ENCODE measurements at places on chromosomes 7 and 10.

- DNase-seq: no peak
These were observed 291.3 kb downstream of the REEP3 start for GRCh38 chr10:63812501-63812900.

DNA sequence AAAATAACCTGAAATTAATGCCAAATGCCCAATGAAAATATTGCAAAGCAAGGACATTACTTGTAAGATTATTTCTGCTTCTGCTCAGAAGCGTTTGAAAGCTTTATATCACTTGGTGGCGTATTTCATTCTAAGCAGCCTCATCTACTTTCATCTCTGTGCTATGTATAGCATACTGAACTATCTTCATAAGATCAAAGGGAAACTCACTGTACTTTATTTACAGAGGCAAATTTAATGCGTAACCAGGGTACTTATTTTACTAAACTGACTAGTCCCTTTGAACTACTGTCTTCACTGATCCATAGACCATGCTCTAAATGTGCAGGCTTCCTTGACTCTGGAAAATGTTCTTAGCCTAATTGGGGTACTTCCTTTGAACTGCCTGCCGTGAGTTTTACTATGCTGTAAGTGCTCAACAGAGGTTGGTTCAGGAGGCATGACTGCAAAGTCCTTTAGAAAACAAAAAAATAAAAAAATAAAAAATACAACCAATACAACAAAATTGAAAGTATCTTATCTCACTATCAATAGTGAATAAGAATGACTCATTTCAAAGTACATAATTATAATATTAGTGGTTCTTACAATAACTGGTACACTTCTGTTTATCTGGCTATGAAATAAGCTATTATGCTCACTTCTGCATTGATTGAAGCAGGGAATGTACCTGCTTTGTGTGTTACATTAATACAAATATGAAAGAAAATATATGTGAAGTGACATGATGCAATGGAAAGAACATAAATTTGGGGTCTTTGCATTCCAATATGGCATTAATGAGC lies 41.0 kb upstream of the TSPAN12 start:
- DNase-seq: no peak

- DNase-seq: no peak
These were observed 1404.2 kb upstream of the CELF2 start for GRCh38 chr10:9613338-9614075.

- DNase-seq: no peak
These were observed 10.6 kb upstream of the TSPAN14 start for GRCh38 chr10:80443531-80443974.

- no peak for DNase-seq
These were observed 99.8 kb downstream of the TES start for GRCh38 chr7:116310141-116310540.

DNA sequence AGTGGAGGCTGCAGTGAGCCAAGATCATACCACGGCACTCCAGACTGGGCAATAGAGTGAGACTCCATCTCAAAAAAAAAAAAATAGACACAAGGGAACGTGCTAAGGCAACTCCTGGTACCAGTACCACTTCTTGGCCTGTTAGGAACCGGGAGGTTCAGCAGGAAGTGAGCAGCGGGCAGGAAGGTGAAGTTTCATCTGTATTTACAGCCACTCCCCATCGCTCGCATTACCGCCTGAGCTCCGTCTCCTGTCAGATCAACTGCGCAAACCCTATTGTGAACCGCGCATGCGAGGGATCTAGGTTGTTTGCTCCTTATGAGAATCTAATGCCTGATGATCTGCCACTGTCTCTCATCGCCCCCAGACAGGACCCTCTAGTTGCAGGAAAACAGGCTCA lies 69.9 kb upstream of the FOXK1 start:
- no peak for DNase-seq

GRCh38 chr10:6173203-6173602 lies 29.5 kb upstream of the PFKFB3 start:
- DNase-seq: peak; percentile 44

DNA sequence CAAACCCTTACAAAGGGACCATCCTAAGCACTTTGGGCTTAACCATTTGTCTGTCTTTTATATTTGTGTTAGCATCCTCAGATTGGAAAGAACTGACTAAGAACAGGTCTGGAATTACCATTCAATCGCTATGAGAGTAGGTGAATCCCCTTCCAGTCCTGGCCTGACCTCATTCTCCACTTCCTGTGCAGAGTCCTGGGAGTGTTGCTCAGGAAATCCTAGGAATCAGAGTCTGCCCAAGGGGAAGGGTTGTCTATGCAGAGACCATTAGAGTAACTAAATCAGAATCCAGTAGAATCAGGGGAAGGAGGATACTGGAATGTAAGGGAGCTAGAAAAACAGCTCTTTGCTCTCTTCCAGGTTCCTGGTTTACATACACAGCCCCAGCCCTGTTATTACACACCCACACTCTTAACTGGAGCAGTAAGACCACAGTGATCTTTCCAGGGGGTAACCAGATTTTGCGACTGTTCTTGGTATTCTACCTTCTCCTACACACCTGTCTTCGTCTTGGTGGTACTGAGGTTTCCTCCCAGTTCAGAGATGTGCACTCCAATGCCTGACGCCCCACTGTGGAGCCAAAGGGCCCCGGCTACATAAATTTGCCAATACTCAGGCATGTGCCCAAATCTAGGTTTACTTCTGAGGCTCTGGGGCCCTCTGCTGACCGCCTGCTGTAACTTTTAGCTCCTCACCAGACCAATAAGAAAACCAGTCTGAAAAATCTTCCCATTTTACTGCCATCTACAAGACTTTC lies 103.7 kb downstream of the RNF216 start:
- DNase-seq: peak; percentile 40

DNA sequence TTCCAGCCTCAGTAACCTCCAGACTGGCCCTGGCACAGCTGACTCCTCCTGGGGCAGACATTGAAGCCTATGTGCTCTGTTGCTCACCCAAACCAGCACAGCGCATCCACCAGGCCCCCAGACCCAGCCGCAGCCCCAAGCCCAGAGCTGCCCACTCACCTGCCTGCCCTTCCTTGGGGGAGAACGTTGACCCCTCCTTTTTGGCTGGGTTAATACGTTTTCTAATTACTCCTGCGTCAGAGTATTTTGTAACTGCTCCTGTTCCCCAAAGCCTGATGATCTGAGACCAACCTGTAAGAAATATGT lies 106.9 kb upstream of the NPS start:
- DNase-seq: no peak

- no peak for DNase-seq
These were observed 8.4 kb upstream of the INMT start for GRCh38 chr7:30743371-30744074.

GRCh38 chr10:99330347-99330924 lies 1.3 kb downstream of the CNNM1 start:
- DNase-seq: no peak

DNA sequence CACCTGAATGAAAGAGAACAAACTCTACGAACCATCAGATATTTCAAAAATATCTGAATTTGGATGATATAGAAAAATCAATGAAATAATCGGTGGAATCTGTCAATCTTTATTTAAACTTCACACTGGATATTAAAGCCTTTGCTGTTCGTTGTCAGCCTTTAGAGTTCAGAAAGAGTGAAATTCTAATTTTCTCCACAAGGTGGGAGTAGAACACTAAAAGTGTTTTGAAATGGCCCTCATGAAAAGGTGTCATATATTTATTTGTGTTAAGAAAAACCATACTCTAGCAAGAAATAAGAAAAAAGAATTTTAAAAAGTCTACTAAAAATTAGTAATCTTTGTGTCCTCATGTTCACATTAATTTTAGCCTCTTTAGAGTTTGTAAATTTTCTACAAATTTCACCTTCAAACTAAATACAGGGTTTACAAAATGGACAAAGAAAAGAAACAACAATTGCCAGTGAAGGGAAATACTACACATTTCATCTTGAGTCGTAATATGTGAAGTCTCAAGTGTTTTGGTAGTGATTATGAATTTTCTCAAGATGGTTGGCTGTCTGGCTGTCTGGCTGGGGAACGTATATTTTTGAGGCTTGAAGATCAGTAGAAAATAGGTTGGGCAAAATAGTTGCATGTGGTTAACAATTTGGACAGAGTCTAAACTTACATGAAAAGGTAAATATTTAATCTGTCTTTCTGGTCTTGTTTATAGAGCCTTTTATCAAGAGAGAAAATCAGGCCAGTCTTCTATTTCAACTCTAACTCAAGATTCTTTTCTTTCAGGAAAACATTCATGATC lies 43.7 kb downstream of the DNAJB9 start:
- DNase-seq: no peak

DNA sequence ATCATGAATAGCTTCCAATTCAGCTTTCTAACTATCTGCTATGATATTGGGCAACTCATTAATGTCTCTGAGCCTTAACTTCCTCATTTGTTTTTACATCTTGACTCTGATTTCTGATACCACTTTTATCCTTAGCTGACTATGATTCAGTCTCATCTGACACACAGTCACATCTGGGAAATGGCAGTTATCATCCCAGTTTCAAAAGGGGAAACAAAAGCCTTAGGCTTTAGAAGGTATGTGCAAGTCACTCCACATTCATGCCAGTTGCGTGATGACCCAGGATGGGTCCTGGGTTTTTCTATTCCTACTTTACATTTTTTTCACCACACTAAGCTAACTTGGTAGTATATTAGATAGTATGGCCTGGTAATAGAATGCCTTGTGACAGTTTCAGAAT lies 12.7 kb downstream of the SCIN start:
- no peak for DNase-seq

DNA sequence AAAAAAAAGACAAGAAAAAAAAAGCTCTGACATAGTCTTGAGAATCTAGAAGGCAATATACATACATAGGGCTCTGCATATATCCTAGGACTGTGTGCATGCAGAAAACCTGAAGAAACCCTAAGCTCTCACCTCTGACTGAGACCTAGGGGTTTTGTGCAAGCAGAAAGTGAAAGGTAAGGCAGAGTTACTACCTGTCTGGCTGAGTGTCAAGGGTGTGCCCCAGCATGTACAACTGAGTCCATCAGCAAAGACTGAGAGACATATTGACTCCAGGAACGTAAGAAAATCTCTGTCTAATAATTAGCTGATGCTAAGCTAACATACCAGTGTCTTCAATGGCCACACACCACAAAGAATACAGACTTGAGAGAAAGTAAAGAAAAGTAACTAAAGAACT lies 16.3 kb upstream of the HNRNPH3 start:
- no peak for DNase-seq

GRCh38 chr10:48506147-48506917 lies 98.5 kb downstream of the ARHGAP22 start:
- DNase-seq: no peak

DNA sequence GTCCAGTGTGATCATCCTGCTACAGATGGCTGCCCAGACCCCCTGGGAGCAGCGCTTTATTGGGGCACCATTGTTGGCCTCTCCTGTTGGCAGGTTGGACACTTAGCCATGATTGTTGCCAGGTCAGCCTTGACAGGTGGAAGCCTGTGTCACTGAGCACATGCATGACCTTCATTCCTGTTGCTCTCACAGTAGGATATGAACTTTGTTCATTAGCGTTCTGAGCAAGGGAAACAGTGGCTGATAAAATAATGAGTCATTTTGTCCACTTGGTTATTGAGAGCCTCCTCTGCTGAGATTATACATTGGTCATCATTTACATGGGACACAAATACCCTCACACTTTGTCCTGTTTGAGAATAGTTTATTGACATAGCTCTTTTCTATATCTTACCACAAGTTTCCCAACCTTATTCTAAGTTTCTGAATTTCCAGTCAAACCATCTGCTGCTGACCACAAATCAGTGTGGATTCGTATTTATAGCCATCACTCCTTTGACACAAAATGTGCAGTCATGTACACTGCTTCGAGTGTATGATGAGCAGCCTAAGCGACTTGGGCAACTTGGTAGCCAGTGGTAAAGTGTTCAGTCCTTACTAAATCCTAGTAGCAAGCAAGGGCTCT lies 102.6 kb downstream of the TPST1 start:
- no peak for DNase-seq

DNA sequence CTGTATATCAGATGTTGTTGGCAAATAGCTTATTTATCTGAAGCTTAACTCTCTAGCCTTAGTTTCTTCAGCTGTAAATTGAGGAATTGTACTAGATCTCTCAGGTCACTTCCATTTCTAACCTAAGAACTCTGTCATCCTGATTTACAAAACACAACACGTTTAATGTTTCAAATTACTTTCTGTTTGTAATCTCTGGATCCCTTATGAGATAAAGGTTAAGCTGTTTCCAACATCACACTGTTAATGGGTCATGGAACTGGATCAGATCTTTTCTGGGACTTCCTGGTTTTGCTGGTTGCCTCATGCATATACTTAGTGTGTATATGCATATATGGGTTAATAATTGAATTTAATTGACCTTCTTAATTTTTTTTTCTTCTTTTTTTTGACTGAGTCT lies 9.9 kb downstream of the SAMD8 start:
- no peak for DNase-seq

- DNase-seq: no peak
These were observed 290.9 kb downstream of the CAMK1D start for GRCh38 chr10:12639996-12640944.

DNA sequence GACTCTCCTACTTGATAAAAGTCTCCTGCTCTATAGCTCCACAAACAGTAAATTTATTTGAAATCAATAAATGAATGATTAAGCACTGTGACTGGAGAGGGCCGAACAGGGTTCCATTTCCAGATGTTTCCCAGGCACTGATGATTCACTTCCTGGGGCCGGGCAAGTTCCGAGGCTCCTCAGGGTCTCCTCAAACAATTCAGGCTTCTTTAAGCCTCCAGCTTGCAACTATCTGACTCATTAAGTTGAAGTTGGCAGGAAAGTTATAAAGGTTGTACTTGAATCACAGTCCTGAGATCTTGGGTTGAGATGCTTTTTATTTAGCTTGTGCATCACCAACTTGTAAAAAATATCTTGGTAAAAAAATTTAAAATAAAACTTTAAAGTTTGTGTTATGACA lies 612.9 kb downstream of the DNAJB6 start:
- DNase-seq: no peak

DNA sequence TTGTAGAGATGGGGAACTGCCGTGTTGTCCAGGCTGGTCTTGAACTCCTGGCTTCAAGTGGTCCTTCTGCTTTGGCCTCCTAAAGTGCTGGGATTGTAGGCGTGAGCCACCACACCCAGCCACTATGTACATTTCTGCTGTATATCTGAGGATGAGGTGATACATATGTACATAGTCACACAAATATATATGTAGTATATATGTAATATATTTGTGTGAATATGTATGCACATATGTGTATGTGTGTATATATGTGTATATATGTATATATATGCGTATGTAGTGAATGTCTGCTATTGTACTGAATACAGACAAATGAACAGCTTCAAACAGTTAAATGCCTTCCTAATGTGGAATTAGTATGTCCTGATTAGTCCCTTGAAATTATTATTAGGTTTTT lies 70.3 kb downstream of the EXOC6 start:
- no peak for DNase-seq

GRCh38 chr7:149776289-149776688 lies 2.9 kb upstream of the ZNF467 start:
- no peak for DNase-seq

- DNase-seq: no peak
These were observed 33.5 kb downstream of the EZH2 start for GRCh38 chr7:148850564-148850963.

DNA sequence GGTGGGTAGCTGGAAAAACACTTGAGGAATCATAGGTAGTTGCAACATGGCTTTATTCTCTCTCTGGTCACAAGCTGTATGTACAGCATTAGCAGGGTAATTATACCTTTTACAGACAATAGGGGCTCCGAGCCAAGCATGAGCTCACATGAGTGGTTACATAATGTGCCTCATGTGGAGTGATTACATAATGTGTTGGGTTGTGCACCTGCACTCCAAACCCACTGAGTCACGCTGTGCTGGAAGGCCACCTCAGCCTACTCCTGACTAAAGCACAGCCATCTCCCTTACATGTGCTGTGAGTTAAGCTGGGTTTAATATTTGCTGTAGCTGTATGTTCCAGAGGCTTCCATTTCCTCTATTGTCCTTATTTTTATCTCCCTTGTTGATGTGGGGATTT lies 348.7 kb upstream of the SEMA3C start:
- no peak for DNase-seq

Data from activated CD4-positive, alpha-beta T cell treated with anti-CD3 and anti-CD28 coated beads for 4 hours (primary cell).